ENCODE measurements at places on chromosomes 3 and 15.
A peak's percentile ranks its signal among the peaks of the same experiment; 100 is the strongest.

GRCh38 chr3:137347817-137348368 is 390.1 kb downstream of the IL20RB start:
- DNase-seq, result no peak

DNA sequence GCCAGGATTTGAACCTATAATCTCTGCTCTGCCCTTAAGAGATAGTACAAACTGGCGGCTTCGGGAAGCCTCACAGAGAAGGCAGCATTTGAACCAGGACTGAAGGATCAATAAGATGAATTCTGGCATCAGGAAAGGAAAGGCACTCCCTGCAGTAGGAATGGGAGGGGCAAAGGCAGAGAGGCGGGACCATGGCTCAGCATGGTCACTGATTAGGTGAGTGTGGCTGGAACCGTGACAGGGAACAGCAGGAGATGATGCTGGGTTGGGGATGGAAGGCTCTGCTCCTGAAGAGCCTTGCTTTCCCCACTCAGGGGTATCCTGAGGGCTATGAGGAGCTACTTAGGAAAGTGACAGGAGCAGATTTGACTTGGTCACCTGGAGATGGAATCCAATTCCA is 158.5 kb downstream of the FEZF2 start:
- DNase-seq, result no peak

GRCh38 chr3:28903171-28903601 is 377.7 kb upstream of the RBMS3 start:
- DNase-seq, result no peak

- no peak for DNase-seq
Observed at GRCh38 chr15:52069559-52069958, 43.0 kb downstream of the BCL2L10 start.

DNA sequence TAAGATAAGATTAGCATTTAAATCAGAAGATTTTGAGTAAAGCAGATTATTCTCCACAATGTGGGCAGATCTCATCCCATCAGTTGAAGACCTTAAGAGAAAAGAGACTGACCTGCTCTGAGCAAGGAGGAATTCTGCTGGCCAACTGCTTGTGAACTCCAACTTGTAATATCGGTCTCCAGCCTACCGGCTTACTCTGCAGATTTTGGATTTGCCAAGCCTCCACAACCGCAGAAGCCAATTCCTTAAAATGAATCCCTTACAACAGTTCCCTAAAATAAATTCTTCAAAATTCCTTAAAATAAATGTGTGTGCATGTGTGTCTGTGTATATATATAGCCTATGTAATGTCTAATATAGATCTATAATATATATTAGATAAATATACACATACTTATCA is 107.4 kb upstream of the KLF13 start:
- no peak for DNase-seq

- DNase-seq, result no peak
Observed at GRCh38 chr3:99965681-99966408, 148.2 kb downstream of the CMSS1 start.

DNA sequence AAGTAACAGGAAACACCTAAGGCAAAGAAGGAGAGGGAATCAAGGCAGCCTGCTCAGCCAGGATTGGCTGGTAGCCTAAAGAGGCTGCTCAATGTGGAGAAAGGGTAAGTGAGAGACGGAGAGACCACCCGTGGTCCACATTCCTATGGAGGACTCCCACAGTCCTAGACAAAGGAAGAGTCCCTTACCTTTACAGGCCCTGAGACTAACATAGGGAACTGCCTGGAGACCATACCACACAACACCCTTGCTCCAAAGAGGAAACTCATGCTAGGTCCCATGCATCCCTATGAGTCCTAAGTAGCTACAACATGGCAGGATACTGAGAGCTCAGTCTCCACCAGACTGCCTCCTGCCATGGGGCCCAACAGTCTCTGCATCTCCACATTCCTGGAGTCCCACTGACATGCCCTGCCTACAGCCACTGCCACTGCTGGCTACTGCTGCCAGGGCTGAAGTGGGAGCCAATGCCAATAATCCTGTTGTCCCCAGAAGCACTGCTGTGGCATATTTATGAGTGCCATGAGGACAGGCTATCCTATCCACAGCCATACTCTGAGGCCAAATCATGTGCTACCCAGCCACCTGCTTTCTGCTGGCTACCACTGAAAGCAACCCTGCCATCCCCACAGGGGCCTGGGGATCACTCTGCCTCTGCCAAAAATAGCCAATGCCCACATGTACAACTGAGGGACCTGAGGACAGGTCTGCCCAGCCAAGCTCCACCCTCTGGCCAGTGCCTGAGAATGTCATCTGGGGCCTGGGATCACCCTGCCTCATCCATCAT is 45.0 kb downstream of the COPS2 start:
- no peak for DNase-seq

GRCh38 chr3:127908951-127909350 is 6.1 kb upstream of the KBTBD12 start:
- DNase-seq, result peak; percentile 51

- DNase-seq, result no peak
Observed at GRCh38 chr3:11662392-11662990, 18.8 kb upstream of the VGLL4 start.

GRCh38 chr3:169842960-169843359 is 26.8 kb downstream of the LRRC31 start:
- peak; percentile 22 for DNase-seq

DNA sequence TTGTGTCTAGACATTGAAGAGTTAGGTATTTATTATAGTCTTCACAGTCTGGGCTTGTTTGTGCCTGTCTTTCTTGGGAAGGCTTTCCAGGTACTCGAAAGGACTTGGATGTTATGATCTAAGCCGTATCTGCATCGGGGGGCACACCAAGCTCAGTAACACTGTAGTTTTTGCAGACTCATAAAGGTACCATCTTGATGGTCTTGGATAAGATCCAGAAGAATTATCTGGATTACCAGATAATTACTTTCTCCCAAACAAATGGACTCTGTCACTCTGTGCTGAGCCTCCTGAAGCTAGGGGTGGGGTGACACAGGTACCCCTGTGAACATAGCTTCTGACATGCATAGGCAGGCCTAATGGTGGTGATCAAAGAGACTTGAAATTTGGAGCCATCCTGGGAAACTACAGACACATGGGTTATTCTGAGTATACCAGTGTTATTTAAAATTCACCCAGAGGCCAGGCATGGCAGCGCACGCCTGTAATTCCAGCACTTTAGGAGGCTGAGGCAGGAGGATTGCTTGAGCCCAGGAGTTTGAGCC is 238.6 kb upstream of the TPM1 start:
- no peak for DNase-seq

DNA sequence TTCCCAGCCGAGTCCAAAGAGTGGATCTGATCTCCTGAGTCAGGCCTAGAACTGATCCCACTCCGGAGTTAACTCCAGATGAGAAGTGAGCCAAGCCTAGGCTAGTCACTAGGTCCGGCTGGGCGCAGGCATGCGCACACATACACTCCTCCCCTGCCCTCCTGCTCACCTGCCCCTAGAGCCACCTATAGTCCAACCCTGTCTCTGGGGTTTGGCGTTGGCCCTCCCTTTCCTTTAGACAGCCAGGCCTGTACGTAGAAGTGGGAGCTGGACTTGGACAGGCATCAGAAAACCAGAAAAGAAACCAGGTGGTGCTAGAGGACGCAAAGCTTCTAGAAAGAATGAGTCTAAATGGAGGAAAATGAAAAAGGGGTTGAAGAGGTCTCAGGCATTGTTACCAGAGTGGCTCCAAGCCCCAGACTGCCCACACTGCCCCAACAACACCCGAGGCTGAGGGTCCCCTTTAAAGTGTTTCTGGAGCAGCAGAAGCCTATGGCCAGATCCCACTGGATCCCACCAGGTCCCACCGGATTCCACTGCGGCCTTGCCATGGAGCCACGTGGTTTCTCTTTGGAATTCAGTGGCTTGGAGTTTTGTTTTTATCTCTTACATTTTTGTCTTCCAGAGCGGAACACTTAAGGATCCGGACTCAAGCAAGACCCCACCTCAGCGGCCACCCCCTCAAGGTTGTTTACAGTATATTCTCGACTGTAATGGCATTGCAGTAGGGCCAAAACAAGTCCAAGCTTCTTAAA is 24.2 kb upstream of the TIMP4 start:
- no peak for DNase-seq

- no peak for DNase-seq
Observed at GRCh38 chr3:81452418-81452817, 309.0 kb downstream of the GBE1 start.

DNA sequence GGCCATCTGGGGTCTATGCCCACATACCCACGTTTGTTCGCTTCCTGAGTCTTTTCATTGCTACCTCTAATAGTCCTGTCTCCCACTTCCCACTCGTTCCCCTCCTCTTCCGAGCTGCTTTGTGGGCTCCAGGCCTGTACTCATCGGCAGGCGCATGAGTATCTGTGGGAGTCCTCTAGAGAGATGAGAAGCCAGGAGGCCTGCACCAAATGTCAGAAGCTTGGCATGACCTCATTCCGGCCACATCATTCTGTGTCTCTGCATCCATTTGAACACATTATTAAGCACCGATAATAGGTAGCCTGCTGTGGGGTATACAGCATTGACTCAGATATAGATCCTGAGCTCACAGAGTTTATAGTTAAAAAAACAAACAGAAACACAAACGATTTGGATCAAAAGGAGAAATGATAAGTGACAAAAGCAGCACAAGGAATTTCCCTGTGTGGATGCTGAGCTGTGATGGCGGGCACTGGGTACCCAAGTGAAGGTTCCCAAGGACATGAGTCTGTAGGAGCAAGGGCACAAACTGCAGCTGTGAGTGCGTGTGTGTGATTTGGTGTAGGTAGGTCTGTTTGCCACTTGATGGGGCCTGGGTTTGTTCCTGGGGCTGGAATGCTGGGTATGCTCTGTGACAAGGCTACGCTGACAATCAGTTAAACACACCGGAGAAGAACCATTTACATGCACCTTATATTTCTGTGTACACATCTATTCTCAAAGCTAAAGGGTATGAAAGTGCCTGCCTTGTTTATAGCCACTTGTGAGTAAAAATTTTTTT is 35.9 kb downstream of the NR1I2 start:
- no peak for DNase-seq

GRCh38 chr3:129973853-129974563 is 512 bp upstream of the TRH start:
- no peak for DNase-seq

- DNase-seq, result no peak
Observed at GRCh38 chr3:171420667-171421066, 39.5 kb downstream of the TNIK start.

DNA sequence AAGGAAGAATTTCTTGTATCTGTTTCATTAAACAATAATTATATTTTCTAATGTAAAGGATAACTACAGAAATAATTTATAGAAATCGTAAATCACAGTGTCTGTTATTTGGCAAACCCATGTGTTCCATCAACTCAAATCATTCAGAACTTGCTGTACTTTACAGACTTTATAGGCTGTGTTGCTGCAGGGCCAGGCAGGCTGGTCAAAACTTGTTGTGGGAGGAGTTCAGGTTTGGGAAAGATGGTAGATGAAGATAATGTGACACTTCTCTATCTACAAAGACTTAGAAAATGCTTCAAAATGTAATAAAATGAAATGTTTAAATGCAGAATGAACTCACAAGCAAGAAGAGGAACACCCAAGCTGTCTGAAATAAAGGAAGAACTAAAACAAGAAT is 183.4 kb downstream of the SEMA6D start:
- DNase-seq, result no peak

- DNase-seq, result no peak
Observed at GRCh38 chr15:29682781-29683180, 139.5 kb downstream of the TJP1 start.

GRCh38 chr3:32641356-32641755 is 43.6 kb upstream of the CNOT10 start:
- DNase-seq, result no peak

GRCh38 chr3:100354850-100355249 is 20.3 kb downstream of the NIT2 start:
- DNase-seq, result no peak

- DNase-seq, result no peak
Observed at GRCh38 chr3:71132995-71133730, 450.4 kb downstream of the FOXP1 start.

DNA sequence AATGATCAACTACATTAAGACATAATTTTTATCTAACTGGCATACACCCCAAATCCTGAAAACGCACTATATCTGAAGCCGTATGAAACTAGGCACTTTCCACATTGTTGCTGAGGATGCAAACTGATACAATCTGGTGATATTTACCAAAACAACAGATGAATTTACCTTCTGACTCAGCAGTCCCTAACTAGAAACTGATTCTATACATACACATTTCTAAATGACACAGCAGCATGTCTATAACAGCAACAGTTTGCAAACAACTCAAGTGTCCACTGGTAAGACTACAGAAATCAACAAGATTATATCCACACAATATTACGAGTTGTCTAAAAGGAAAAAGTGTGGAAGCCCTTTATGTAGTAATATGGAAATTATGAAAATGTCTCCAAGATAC is 22.9 kb downstream of the SECISBP2L start:
- DNase-seq, result no peak

GRCh38 chr3:45188719-45189659 is 37.1 kb downstream of the TMEM158 start:
- no peak for DNase-seq

DNA sequence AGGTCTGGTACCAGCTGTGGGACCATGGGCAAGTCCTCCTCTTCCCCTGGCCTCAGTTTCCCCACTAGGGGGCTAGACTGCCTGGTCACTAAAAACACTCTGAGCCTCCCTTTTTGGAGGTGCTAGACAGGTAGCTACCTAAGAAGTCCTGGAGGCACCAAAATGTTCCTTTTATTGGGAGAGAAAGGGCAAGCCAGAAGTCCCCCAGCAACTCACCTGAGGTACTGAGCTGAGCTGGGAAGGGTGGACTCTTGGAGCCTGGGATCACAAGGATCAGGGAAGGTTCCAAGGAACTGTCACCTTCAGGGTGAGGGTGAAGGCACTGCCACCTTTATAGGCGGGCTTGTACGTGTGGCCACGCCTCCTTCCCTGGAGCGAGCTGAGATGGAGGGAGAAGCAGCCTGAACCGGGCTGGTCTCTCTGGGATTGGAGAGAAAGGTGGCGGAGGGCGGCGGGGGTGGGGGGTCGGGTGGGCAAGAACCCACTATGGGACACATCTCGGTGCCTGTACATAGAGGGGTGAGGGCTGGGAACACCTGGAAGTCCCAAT is at the start of gene CYP1A1:
Gene CYP1A1, minus strand, starts transcription at position 304 of the 550 bp plus-strand sequence. CDS start 2,431 bp downstream, outside the sequence.
- no peak for DNase-seq

DNA sequence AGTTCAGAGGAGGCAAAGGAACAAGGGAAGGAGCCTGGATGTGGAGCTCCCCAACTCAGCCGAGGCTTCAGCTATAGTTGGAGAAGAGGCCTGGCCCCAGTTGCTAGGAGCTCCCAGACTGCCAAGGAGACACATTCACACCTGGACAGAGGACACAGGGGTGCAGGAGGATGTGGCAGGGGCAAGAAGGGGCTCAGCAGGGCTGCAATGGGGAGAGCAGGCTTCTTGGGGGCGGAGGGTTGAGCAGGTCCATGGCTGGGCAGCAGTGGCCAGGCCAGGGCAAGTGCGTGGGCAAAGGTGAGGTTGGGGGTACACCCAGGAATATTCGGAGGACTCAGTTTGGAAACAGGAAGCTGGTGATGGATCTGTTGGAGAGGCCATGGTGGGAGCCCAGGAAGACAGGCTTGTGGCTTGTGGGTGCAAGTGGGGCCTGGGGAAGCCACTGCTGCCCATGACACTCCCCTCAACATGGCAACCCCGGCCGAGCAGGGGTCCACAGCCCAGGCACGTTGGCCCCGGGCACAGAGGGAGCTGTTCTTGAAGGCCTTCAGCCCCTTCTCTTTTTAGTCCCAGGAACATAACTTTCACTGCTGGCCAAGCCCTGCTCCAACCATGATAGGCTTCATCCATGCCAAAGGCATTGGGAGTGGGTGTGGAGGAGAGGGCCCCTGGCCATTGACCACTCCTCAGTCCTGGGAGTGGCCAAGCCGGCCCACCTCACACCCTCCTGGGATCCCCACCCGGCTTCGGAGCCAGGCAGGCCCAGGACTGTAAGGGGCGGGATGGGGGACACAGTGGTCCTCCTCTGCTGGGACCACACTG is 33.3 kb downstream of the TSPAN3 start:
- no peak for DNase-seq

Measured in inflammatory macrophage treated with lipopolysaccharide for 1 hour (primary cell).